ENCODE measurements at places on chromosomes 2 and 18.

DNA sequence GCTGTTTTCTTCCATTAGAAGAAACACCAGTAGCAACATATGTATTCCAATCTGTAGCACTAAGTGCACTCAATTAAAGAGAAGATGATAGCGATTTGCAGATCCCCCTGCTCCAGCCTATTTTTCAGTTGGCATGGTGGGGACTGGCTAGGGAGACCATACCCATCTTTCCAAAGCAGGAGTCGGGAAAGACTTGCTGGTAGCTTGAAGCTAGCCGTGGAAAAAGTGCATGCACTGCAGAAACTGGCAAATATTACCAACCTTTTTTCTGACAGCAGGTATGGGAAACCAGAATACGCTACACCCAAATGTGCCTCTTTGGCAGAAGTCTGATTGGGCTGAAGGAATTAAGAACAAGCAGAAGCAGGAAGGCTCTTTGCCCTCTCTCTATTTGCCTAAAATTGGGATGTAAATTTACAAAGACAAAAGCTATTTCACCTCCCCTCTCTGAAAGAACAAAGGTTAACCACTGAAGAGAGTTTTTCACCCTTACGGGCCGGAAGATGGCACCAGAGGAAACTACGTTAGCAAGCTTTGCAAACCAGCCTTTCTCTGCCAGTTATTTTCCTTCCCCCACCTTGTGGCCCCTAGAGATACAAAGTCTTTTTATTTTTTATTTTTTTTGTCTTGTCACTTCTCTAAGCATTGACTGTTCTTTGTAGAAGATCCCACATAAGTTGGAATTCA, 273.1 kb downstream of the DLGAP1 start:
- DNase-seq = no peak
- no peaks in the 10 kb centered on the region for H3K36me3 ChIP-seq
- H3K27ac ChIP-seq = no peak overlapping the region
- H3K4me1 ChIP-seq = no peaks in the 10 kb centered on the region
- H3K4me3 ChIP-seq = no peak overlapping the region

- H3K36me3 ChIP-seq = no peaks in the 10 kb centered on the region
- H3K4me3 ChIP-seq = no peak overlapping the region
- no peak for DNase-seq
Measured at GRCh38 chr2:120404941-120405758, 59.2 kb downstream of the INHBB start.

- H3K36me3 ChIP-seq = no peaks in the 10 kb centered on the region
- no peak overlapping the region for H3K27ac ChIP-seq
- no peak for DNase-seq
- no peaks in the 10 kb centered on the region for H3K27me3 ChIP-seq
Measured at GRCh38 chr18:2395427-2396161, 175.7 kb downstream of the METTL4 start.

DNA sequence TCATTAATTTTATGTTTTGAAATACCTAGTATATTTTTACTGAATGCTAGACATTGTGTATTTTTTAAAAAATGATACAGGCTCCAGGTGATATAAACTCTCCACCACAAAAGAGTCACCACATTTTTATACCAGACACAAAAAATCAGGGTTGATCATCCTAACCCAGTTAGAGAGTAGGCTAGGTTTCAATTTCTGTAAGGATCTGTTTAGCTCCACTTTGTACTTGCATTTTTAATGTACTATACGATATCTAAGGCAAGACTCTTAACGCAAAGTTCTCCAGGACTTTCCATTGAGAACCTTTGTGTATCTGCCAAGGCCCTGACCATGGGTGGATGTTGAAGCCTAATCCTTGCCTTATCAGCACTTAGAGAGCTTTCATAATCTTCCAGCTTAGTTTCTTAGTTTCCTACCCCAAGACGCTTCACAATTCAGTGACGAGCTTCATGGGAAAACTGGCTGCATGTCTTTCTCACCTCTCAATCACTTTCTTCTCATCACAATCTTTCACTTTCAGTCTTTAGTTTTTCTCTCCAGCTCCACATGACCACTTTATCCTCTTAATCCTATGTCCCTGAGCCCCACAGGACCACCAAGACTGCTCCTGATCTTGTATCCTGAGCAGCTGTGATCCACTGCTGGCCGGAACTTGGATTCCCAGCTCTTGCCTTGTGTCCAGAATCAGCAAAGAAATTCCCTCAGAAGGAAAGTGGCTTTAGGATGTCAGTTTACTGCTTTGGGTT, 635.8 kb downstream of the RNF144A start:
- DNase-seq = no peak
- H3K36me3 ChIP-seq = no peaks in the 10 kb centered on the region
- no peak overlapping the region for H3K27ac ChIP-seq
- no peaks in the 10 kb centered on the region for H3K4me1 ChIP-seq
- no peaks in the 10 kb centered on the region for H3K27me3 ChIP-seq

DNA sequence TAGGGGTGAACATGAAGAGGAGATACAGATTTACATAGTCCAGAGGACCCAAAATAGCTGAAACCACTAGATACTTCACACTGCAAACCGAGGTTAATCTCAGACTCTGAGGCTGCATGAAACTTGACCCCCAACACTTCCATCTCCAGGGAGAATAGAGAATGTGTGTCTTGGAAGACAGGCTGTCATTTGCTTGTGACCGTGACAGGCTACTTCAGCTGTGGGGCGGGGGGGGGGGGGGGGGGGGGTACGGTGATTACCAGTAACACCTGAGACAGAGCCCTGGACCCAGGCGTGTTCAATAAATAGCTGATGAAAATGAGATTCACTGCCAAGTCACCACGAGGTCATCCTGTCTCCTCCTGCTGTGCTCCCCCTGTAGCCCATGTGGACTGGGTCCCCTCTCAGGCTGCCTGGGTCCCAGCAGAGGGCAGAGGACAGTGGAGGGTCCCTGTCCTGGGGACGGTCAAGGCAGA, 5.7 kb upstream of the KLHL29 start:
- peaks cover 8% of the 10 kb centered on the region for H3K4me1 ChIP-seq
- DNase-seq = no peak
- H3K36me3 ChIP-seq = no peaks in the 10 kb centered on the region

- DNase-seq = no peak
- no peaks in the 10 kb centered on the region for H3K36me3 ChIP-seq
- H3K4me3 ChIP-seq = no peak overlapping the region
- no peak overlapping the region for H3K27ac ChIP-seq
- peaks cover 58% of the 10 kb centered on the region for H3K4me1 ChIP-seq
- peaks cover 5% of the 10 kb centered on the region for H3K27me3 ChIP-seq
Measured at GRCh38 chr2:218889937-218890336, 9.3 kb downstream of the WNT10A start.

- no peak overlapping the region for H3K4me3 ChIP-seq
- no peak for DNase-seq
- no peak overlapping the region for H3K27ac ChIP-seq
- no peaks in the 10 kb centered on the region for H3K27me3 ChIP-seq
- no peaks in the 10 kb centered on the region for H3K4me1 ChIP-seq
Measured at GRCh38 chr2:162082036-162082435, 8.0 kb upstream of the DPP4 start.

- no peak overlapping the region for H3K4me3 ChIP-seq
- peaks cover 14% of the 10 kb centered on the region for H3K36me3 ChIP-seq
- no peak overlapping the region for H3K27ac ChIP-seq
- H3K27me3 ChIP-seq = no peaks in the 10 kb centered on the region
- DNase-seq = no peak
Measured at GRCh38 chr2:96549967-96550786, 13.6 kb downstream of the ARID5A start.

DNA sequence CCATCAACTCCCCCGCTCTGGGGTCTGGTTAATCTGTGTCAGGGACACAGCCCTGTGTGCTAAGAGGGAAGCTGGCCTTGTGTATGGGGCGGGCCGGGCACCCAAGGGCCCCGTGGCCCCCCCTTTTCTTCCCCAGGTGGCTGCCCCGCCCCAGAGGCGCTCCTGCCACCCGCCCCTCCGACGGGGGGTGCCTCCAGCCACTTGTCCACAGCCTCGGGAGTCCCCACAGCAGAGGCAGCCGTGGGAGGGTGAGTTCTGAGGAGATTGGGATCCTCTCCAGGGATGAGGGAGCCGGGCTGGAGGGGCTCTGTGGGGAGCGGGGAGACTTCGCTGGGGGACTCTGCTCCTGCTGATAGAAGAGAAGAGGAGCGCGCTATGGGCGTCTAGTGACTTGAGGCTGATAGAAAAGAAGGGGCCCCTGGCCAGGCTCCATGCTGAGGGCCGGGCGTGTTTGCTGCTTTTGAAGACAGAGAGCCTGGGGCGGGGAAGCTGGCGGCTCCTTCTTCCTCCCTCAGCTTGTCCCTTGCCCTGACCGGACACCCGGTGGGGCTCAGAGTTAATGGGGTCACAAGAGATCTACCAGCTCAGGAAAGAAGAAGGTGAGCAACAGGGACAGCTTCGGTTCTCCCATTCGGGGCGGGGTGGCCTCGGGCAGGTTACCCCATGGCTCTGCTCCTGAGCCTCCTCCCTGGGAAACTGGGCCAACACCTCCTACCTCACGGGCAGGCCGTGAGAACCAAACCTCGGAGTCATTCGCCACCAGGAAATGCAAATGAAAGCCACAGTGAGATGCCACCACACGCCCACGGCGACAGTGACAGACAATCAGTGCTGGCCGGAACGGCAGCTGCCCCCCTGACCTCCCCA, 89.4 kb upstream of the TAF1B start:
- H3K36me3 ChIP-seq = no peaks in the 10 kb centered on the region
- H3K4me1 ChIP-seq = peaks cover 39% of the 10 kb centered on the region
- no peak for DNase-seq
- peak overlapping the region; percentile 51 for H3K4me3 ChIP-seq

GRCh38 chr18:23069481-23069880, 65.8 kb upstream of the CABLES1 start:
- no peak for DNase-seq
- no peak overlapping the region for H3K27ac ChIP-seq
- no peak overlapping the region for H3K4me3 ChIP-seq
- H3K27me3 ChIP-seq = no peaks in the 10 kb centered on the region
- no peaks in the 10 kb centered on the region for H3K36me3 ChIP-seq
- H3K4me1 ChIP-seq = peaks cover 4% of the 10 kb centered on the region

DNA sequence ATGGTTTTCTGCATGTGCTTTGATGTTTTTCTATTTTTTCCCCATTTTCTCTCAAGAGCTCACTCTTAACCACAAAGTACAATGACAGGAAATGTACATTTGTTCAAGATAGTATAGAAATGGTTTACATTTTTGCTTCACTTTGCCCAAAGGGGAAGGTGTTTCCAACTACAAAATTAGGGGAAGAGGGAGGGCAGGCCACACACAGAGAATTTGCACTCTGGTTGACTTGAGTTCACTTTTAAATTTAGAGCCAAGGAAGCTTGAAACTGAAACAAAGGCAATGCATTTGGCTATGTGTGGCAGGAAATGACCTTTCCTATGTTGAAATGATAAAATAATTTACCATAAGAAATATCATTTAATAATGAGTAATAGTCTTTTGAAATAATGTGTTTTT, 19.1 kb upstream of the VIT start:
- H3K27ac ChIP-seq = no peak overlapping the region
- no peak overlapping the region for H3K4me3 ChIP-seq
- no peaks in the 10 kb centered on the region for H3K4me1 ChIP-seq
- H3K36me3 ChIP-seq = no peaks in the 10 kb centered on the region
- DNase-seq = no peak
- H3K27me3 ChIP-seq = no peaks in the 10 kb centered on the region

DNA sequence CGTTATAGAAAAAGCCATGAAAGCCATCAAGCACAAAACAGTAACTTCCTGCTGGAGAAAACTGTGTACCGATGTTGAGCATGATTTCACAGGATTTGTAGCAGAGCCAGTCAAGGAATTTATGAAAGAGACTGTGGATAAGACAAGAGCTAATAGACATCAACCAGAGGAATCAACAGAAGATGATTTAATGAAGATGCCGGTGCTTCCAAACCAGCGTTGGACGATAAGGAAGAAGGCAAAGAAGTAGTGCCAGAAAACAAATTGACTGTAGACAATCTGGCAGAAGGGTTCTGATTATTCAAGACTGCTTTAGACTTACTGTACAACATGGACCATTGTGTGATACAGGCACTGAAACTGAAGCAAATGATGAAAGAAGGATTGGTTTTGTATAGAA, 49.5 kb upstream of the GAREM2 start:
- no peak overlapping the region for H3K27ac ChIP-seq
- peaks cover 20% of the 10 kb centered on the region for H3K4me1 ChIP-seq
- H3K4me3 ChIP-seq = no peak overlapping the region
- no peak for DNase-seq
- peaks cover 63% of the 10 kb centered on the region for H3K36me3 ChIP-seq

DNA sequence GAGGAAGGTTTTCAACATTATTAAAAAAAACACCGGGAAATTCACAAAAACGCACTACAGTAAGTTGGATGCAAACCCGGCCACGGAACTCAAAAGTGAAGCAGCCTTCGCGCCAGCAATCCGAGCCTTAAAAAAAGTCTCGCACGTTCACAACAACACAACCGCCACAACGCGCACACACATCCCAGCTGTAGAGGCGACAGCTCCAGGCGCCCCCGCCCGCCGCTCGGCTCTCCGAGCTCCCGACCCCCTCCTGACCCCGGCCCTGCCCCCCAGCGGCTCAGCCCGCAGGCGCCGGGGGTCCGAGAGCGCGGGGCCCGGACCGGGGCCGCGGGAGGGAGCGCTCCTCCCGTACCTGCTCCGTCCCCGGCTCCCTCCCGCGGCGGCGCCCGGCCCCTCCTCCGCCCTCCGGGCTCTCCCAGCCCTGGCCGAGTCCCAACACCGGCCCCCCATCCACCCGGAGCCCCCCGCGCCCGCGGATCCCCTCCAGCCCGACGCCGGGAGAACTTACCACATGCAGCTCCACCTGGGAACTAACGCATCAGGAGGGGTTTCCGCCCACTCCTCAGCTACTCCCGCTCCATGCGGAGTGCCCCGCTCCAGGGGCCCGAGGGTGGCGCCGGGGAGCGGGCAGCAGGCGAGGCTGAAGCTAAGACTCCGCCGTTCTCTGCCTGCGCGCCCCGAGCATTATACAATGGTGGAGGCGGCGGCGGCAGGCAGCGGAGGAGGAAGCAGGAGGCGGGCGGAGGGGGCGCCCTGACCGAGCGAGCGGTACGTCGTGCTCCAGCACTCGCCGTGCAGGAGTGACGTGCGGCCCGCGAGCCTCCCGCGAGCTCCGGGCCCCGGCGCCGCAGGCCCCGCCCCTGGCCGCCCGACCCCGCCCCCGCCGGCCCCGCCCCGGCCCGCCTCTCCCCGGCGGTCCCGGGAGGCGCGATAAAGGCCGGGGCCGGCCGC, at the start of gene SERTAD2:
Gene SERTAD2 (minus strand): TSS at position 805 of the 954 bp plus-strand sequence. CDS start 17,042 bp downstream, outside the sequence.
- peak within 1 kb of the TSS; percentile 100 for H3K27ac ChIP-seq
- no peaks in the 10 kb centered on the region for H3K27me3 ChIP-seq
- H3K4me3 ChIP-seq = peak within 1 kb of the TSS; percentile 98
- no peaks in the 10 kb centered on the region for H3K36me3 ChIP-seq
- DNase-seq = peak; percentile 53
- H3K4me1 ChIP-seq = peaks cover 37% of the 10 kb centered on the region

DNA sequence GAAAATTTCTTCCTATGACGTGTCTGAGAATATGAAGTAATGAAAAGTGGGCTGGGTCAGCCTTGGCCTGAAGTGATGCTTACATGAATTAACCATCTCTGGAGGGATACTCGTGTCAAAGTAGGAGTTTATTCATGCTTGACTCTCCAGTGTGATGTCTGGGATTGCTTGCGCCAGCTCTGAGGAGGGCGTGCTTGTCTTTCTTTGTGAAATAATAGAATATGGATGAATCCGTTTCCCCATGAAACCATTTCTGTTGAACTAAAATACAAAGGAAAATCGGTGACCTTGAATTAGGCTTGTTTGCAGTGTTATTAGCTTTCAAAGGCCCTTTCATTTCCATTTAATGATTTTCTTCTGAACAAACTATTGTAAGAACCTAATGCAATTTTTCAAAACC, 77.9 kb downstream of the EML6 start:
- no peaks in the 10 kb centered on the region for H3K36me3 ChIP-seq
- peaks cover 9% of the 10 kb centered on the region for H3K4me1 ChIP-seq
- DNase-seq = no peak
- H3K27me3 ChIP-seq = no peaks in the 10 kb centered on the region

Data from esophagus squamous epithelium (tissue), 5 donors.